ENCODE measurements at places on chromosomes 7 and 10.

GRCh38 chr7:128108641-128109423, 77.6 kb upstream of the LRRC4 start:
- no peak for DNase-seq

- DNase-seq: no peak
Measured at GRCh38 chr10:122877264-122877663, 2.1 kb downstream of the FAM24B start.

DNA sequence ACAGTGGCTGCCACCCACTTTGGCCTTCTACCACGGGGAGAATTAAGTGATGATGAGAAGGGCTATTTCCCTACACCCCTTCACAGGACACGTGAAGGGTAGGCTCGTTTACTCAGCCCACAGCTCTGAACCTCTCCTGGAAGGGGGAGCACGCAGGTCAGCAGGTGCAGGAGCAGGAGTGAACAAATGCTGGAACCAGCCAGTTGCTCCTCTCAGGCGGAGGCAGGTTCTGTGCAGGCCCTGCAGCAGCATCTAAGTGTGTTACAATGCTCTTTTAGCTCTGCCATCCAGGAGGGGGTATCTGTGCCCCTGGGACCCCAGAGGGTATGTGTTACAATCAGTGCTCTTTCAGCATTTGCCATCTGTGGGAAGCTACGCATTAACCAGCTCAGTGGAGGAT, 61.2 kb downstream of the AHR start:
- no peak for DNase-seq

- DNase-seq: no peak
Measured at GRCh38 chr7:72345208-72345727, 66.9 kb downstream of the CALN1 start.

- no peak for DNase-seq
Measured at GRCh38 chr7:56811081-56811480, 321.2 kb downstream of the ZNF479 start.

GRCh38 chr10:117455346-117455745, 80.1 kb upstream of the PDZD8 start:
- no peak for DNase-seq

- DNase-seq: no peak
Measured at GRCh38 chr10:127863231-127863825, 29.4 kb downstream of the CLRN3 start.

DNA sequence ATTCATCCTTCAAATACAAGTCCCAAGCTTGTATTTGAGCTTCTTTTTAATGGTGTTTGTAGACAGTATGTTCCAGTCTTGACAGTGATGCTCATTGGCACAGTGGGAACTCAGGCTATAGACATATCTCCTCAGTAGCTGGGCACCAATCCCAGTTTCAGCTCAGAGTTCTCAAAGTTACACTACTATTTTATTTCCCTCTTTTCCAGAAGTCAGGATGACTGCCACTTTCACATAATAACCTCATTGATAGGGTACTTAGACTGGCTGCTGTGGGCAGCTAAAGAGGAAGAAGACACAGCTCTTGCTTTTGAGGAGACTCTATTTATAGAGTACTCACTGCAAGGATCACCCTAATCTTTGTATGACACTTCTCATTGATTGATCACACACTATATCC, 2.4 kb downstream of the GBF1 start:
- DNase-seq: no peak

GRCh38 chr10:103111918-103112877, 80.9 kb downstream of the NT5C2 start:
- no peak for DNase-seq

DNA sequence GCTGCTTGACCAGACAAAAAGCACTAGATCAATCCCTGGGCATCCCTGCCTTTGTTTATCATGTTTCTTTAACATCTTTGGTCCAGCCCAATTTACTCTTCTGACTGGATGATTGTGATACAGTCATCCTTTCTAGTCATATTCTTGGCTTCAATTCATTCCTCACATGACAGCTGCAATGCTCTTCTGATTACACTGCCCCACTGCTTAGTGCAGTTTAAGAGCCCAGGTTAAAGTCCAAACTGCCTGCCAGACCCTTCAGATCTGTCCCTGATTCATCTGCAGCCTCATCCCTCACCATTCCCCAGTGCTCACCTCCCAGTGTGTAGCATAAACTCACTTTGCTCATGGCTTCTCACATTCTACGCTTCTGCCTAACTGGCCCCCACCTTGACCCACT, 383.8 kb downstream of the TNS3 start:
- no peak for DNase-seq
